ENCODE measurements at places on chromosomes 1 and 21.

- DNase-seq, result no peak
Observed at GRCh38 chr1:43975249-43975961, 645 bp downstream of the ATP6V0B start.

GRCh38 chr1:204408074-204408507, 3.5 kb downstream of the PPP1R15B start:
- DNase-seq, result no peak

DNA sequence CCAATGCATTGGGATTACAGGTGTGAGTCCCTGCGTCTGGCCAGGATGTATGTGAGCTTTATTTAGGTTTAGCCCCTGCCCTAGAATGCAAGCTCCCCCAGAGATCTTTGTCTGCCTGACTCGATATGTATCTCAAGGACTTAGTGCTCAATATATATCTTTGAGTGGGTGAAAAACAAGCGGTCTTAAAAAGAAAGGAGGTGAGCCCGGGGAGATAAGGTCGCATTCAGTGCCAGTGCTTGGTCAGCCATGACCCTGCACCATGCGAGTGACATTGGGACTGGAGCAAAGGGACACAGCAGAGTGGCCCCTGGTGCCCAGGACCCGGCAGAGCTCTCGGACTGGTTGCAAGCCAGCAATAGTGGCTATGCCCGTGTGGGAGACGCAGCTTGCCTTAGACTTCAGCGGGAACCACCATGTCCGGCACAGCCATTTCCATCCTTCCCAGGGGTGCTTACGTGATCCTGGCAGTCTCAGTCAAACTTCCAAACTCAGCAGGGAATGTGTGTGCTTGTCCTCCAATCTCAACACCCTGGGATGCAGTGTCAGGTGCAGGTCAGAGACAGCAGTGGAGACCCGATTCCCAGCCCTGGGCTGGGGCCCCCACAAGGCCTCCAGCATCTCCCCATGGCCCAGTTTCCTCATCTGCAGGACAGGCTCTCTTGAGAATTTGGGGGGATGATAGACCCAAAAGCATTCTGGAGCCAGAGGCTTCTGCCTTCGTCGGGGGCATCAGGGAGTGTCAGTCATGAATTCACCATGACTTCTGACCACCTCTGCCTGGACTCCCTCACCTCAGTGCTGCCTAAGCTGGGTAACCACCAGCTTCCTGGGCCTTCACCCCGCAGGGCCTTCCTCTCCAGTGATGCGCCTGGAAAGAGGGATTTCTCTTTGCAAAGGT, 1.8 kb downstream of the MX2 start:
- no peak for DNase-seq

DNA sequence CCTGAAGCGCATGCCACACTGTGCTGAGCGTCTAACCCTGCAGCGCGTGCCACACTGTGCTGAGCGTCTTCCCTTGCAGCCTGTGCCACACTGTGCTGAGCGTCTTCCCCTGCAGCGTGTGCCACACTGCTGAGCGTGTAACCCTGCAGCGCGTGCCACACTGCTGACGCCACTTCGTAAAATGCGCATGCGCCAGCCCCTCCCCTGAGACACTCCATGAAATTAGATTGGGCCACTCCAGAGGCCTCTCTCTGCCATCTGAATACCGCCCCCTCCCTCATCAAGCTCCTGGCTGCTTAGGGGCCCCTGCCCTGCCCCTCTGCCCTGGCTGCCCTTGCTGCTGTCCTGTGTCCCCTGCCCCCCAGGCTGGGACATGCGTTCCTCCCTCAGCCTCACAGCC, 84.8 kb downstream of the POFUT2 start:
- no peak for DNase-seq

GRCh38 chr1:150186789-150187559, 37.3 kb downstream of the PLEKHO1 start:
- no peak for DNase-seq

- no peak for DNase-seq
Observed at GRCh38 chr21:44658913-44659595, 1.3 kb downstream of the KRTAP12-3 start.

- DNase-seq, result no peak
Observed at GRCh38 chr21:25934771-25935224, 200.0 kb downstream of the GABPA start.

GRCh38 chr1:52477876-52478275, 73.5 kb downstream of the PRPF38A start:
- DNase-seq, result no peak

DNA sequence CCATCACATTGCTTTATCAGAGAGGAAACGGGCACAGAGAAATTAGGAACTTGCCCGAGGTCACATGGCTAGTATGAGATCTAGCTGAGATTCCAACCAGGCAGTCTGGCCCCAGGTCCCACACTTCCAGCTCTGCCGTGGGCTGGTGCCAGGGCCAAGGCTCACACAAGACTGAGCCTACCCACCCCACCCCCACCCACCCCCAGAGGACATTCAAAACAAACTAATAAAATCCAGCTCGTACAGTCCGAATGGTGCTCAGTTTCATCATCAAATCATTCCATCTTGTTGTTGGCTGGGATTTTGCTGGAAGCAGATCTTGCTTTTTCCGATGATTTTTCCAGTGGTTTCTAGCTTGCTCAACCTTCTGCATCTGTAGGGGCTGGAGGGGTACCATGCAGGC, 27.9 kb downstream of the MATN1 start:
- DNase-seq, result no peak

DNA sequence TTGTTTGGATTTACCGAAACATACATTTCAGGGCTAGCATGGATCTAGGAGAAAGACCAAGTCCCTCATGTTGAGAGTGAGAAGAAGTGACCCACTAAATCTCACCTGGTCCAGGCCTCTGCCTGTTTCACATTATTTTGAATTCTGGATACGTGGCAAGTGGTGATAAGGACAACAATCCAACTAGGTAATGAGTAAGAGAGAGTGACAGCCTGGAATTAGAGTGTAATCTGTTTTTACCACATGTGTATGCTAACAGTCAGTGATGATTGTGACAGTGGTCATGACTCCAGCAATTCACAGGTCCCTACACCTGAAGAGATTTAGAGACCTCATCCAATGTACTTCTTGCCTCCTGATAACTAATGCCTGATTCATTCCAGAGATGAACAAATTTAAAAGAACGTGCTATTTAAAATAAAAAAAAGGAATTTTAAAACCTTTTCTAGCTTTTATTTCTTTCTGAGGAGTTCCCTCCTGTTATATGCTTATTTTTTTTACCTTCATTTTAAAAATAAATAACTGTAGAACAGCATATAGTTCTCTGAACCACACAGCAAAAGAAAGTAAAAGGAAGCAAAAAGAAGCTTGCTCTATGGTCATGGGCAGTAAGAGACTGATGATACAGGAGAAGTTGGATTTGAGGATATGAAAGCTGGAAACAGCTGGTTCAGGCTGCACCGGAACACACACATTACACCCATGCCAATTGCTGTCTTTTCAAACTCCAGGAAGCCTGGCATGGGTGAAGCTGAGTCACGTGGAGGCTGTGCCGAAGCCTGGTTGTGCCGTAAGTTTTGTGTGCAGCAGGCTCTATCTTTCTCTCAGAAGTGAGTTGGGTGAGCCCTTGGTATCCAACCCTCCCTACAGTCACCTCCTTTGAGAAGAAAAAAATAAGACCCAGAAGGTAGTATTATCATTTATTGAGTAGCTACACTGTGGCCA, 14.7 kb downstream of the C1orf116 start:
- DNase-seq, result no peak

GRCh38 chr1:184838504-184838951, 83.9 kb upstream of the EDEM3 start:
- no peak for DNase-seq
